ENCODE measurements at places on chromosomes 5 and 9. TPM values are rescaled to one million over a fixed set of nuclear protein-coding genes. Genes with fewer than 3 reads are reported as not detected.

The ADAMTS12 gene
- not detected for total RNA-seq

- H3K4me3 ChIP-seq, result no peak overlapping the region
- H3K27me3 ChIP-seq, result no peaks in the 10 kb centered on the region
- H3K4me1 ChIP-seq, result peaks cover 2% of the 10 kb centered on the region
- DNase-seq, result no peak
- no peak overlapping the region for H3K27ac ChIP-seq
Observed at GRCh38 chr5:60077292-60077691, 183.8 kb upstream of the PDE4D start.

DNA sequence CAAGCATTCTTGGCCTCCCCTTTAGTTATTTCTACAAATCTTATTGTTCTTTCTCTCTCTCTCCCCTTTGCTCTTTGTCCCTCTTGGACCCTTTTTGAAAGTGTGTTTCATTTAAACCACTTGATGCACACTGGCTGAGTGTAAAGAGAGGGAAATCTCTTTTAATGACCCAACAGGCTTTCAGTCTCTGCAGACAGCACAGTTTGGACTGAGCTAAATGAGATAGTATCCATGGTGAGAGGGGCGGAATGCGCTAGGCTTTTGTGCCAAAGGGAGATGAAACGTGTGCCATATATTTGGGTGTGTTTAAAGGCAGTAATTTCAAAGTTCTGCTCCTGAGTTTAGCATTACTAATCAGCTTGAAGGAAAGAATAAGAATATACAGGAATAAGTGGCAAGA, 184.9 kb downstream of the PCSK1 start:
- peaks cover 16% of the 10 kb centered on the region for H3K27me3 ChIP-seq
- H3K36me3 ChIP-seq, result no peaks in the 10 kb centered on the region
- no peak overlapping the region for H3K4me3 ChIP-seq
- no peak overlapping the region for H3K27ac ChIP-seq

DNA sequence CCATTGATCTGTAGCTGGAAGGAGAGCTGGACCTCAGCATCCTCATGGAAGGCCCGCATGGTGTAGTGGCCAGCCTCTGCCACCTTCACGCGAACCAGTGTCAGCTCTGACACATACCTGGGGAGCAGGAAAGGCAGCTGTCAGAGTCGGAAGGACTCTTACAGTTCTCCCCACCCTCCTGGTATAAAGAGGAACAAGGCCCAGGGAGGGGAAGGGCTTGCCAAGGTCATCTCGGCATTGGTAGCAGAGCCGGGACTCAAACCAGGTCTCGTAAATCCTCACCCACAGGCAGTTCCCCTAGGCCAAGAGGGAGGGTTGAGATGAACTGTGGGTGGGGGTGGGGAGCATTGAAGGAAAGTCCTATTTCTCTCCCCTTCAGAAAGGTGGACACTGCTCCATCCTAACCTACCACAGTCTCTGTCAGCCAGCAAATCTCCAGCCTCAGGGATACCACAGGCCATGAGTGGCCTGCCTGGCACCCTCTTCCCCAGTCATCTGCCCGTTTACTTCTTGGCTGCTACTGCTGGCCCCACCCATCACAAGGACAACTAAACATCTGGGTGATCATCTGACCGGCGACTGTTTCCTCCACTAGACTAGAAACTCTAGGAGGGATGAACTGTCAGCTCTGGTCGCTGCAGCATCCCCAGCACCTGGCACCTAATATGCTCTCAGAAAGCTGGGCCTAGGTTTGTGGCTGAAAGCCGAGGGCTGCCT, 23.5 kb downstream of the PDGFRB start:
- no peak overlapping the region for H3K27ac ChIP-seq
- H3K4me1 ChIP-seq, result no peaks in the 10 kb centered on the region
- no peaks in the 10 kb centered on the region for H3K36me3 ChIP-seq
- DNase-seq, result no peak

DNA sequence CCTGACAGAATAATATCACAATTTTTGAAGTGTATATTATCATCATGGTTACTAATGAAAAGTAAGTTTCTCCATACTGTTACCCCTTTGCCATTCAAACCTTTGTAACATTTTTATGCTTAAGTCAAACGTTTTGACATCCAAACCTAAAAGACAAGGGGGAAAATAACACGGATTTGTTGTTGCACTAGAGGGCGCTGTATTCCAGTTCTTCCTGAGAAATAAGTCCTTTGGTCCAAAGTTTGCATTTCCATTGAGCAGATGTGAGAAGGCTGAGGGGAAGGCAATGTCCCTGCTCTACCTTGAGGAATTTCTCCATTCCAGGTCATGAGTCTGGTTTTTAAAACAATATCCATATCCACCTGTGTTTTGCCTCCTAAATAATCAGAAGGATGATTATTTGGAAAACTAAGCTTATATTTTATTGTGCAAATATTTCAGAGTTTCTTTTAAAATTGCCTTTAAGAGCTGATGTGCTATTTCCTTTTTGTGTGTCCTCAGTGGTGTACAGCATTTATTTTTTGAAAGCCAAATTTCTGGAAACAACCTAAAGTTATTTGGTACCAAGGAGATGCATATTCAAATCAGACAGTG, 9.7 kb downstream of the LECT2 start:
- no peak for DNase-seq
- no peaks in the 10 kb centered on the region for H3K36me3 ChIP-seq
- H3K4me3 ChIP-seq, result no peak overlapping the region

DNA sequence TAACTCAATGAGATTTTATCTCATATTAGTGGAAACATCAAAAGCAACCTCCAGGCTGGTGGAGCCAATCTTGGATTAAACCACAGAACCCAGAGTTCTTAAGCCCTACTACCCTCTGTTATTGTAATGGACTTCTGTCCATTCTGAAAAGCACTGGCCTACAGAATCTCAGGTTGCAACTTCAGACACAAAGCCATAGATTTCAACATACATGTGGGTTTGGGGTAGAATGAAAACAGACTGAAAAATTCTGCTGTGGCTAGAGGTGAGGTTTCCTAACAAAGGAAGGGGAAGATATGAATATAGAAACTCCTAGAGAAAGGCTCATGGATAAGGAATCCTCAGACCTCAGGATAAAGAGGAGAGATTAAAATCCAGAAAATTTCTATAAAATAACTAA, 569.8 kb upstream of the RIOK2 start:
- no peak for DNase-seq
- no peaks in the 10 kb centered on the region for H3K27me3 ChIP-seq
- H3K36me3 ChIP-seq, result no peaks in the 10 kb centered on the region
- no peak overlapping the region for H3K27ac ChIP-seq
- H3K4me3 ChIP-seq, result no peak overlapping the region

DNA sequence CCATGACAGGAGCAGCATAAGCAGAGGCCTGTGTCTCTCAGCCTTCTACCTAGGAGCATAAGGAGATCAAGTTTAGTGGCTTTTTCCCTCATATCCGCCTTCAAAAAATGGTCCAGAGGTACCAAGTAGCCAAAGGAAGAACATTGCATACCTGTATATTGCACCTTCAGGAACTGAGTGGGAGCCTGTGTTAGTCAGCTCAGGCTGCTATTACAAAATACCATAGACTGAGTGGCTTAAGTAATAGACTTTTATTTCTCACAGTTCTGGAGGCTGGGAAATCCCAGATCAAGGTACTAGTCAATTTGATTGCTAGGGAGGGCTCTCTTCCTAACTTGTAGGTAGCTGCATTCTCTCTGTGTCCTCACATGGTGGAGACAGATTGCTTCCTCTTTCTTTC, 597.4 kb upstream of the PTGER4 start:
- no peak overlapping the region for H3K27ac ChIP-seq
- no peaks in the 10 kb centered on the region for H3K27me3 ChIP-seq
- H3K4me1 ChIP-seq, result no peaks in the 10 kb centered on the region
- no peak for DNase-seq
- no peaks in the 10 kb centered on the region for H3K36me3 ChIP-seq

DNA sequence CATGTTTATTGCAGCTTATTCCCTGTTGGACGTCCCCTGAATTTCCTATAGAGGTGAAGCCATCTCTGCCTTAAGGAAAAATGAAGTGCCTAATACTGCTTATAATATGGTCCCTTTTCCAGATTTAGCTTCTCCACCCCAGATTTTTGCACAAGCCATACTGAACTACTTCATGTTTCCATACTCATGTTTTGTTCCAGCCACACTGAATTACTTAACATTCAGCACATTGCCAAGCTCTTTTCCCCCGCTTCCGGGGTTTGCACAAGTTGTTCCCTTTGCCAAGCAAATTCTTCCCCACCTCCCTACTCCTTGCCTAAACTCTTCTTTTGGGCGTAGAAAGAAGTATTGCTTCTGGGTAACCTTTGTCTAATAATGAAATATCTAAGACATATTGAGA, 1.7 kb upstream of the CNTRL start:
- H3K4me3 ChIP-seq, result peak overlapping the region; percentile 100
- H3K36me3 ChIP-seq, result peaks cover under 1% of the 10 kb centered on the region
- no peak for DNase-seq
- no peaks in the 10 kb centered on the region for H3K27me3 ChIP-seq
- peaks cover 54% of the 10 kb centered on the region for H3K4me1 ChIP-seq

DNA sequence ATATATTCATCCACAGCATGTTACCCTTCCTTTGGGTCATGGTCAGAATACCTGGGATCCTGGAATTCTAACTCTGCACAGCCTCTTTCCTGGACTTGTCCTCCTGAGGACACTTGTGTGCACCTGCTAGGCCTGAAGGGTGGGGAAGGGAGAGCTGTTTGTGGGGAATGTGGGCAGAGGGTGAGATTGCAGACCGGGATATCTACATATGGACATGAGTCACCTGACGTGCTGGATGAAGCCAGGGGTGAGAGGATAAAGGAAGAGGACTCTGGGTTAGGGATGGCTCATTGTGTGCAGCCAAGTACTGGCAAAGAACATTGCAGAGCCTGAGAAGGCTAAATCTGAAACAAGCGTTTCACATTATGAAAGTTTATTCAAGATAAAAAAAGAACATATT, 241.4 kb upstream of the RPS23 start:
- no peak overlapping the region for H3K4me3 ChIP-seq
- DNase-seq, result no peak
- no peaks in the 10 kb centered on the region for H3K27me3 ChIP-seq
- H3K27ac ChIP-seq, result no peak overlapping the region

DNA sequence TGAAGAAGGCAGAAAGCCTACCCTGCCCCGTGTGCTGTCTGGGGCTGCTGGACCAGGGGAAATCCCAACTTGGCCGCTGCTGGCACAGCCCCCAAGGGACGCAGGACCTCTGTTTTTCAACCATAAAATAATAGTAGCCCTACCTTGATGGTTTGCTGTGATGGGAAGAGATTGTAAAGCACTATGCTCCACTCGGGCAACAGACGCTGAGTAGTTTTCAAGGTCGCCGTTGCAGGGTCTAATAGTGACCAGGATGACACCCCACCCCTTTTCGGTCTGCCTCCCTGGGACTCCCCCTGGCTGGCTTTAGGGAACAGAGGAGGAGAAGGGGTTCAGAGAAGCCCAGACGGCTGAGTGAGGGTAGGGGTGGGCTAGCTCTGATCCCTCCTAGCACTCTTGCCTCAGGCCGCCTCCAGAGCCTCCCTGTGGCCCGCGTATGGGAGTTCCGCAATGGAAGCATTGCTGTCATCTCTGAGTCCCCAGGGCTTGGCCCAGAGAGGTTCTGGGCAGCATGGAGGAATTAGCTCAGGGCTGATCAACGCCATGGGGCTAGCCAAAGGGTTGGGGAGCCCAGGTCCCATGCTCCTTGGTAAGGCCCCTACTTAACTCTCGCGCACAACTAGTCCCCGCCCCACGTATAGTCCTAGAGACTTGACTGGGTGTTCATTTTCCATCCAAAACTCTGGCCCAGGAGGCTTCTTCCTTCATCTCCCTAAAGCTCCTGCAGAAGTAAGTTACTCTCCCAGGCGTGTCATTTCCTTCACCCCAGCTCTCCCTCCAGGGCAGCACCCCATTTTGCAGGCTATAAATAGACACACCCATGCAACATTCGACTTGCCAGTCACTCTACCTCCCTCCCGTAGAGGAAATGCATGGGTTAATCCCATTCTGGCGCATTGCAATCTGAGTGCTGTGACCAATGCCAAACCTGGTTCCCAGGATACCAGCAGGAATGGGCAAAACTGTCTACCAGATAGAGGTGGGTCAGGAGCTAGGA, 1.1 kb upstream of the IRF1 start:
- H3K36me3 ChIP-seq, result no peaks in the 10 kb centered on the region
- H3K4me3 ChIP-seq, result peak overlapping the region; percentile 94
- H3K27me3 ChIP-seq, result no peaks in the 10 kb centered on the region
- DNase-seq, result no peak

DNA sequence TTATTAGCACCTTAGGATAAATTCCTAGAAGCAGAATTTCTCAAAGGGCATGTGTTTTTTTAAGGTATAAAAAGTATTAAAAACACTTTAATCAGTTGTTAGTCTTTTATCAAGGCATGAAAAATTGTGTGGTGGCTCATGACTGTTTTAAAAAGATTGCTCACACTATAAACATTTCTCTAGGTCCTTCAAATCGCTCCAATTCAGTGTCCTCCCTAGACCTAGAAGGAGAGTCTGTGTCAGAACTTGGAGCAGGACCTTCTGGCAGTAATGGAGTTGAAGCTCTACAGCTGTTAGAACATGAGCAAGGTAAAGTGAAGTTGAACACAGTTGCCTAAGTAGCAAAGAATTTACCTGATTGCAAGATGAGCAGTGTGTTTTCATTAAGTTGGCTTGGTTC, 62.0 kb downstream of the GAPVD1 start:
- no peaks in the 10 kb centered on the region for H3K27me3 ChIP-seq
- H3K36me3 ChIP-seq, result no peaks in the 10 kb centered on the region
- DNase-seq, result no peak
- H3K4me3 ChIP-seq, result no peak overlapping the region

GRCh38 chr5:133681896-133682295, 69.6 kb upstream of the FSTL4 start:
- no peaks in the 10 kb centered on the region for H3K4me1 ChIP-seq
- H3K27ac ChIP-seq, result no peak overlapping the region
- H3K4me3 ChIP-seq, result no peak overlapping the region
- H3K36me3 ChIP-seq, result no peaks in the 10 kb centered on the region
- H3K27me3 ChIP-seq, result peaks cover 21% of the 10 kb centered on the region
- no peak for DNase-seq

GRCh38 chr5:2164586-2164985, 281.9 kb upstream of the IRX4 start:
- H3K27me3 ChIP-seq, result peaks cover 18% of the 10 kb centered on the region
- no peak overlapping the region for H3K27ac ChIP-seq
- no peaks in the 10 kb centered on the region for H3K36me3 ChIP-seq
- DNase-seq, result no peak
- H3K4me1 ChIP-seq, result no peaks in the 10 kb centered on the region

GRCh38 chr5:95817430-95817829, 5.1 kb downstream of the GLRX start:
- peaks cover 5% of the 10 kb centered on the region for H3K36me3 ChIP-seq
- peak overlapping the region; percentile 95 for H3K27ac ChIP-seq
- no peak for DNase-seq
- H3K4me1 ChIP-seq, result peaks cover 84% of the 10 kb centered on the region
- H3K4me3 ChIP-seq, result peak overlapping the region; percentile 99

GRCh38 chr5:153347611-153348010, 142.9 kb upstream of the GRIA1 start:
- H3K27ac ChIP-seq, result no peak overlapping the region
- peaks cover 11% of the 10 kb centered on the region for H3K27me3 ChIP-seq
- no peak for DNase-seq
- H3K4me1 ChIP-seq, result peaks cover 5% of the 10 kb centered on the region
- no peak overlapping the region for H3K4me3 ChIP-seq
- H3K36me3 ChIP-seq, result no peaks in the 10 kb centered on the region

GRCh38 chr5:93226202-93226735, 354.8 kb downstream of the NR2F1-AS1 start:
- H3K4me3 ChIP-seq, result no peak overlapping the region
- H3K36me3 ChIP-seq, result no peaks in the 10 kb centered on the region
- no peak for DNase-seq
- H3K4me1 ChIP-seq, result no peaks in the 10 kb centered on the region
- H3K27me3 ChIP-seq, result no peaks in the 10 kb centered on the region

GRCh38 chr9:79300068-79300467, 271.7 kb upstream of the TLE4 start:
- H3K36me3 ChIP-seq, result no peaks in the 10 kb centered on the region
- DNase-seq, result no peak
- no peaks in the 10 kb centered on the region for H3K4me1 ChIP-seq
- no peak overlapping the region for H3K4me3 ChIP-seq
- no peak overlapping the region for H3K27ac ChIP-seq

Data from naive thymus-derived CD8-positive, alpha-beta T cell (primary cell).